ENCODE measurements at places on chromosomes 13 and 19.

GRCh38 chr13:33202644-33203169 is 82.8 kb downstream of the STARD13 start:
- DNase-seq = no peak

- no peak for DNase-seq
Observed at GRCh38 chr19:2087621-2088100, 8.5 kb downstream of the MOB3A start.

GRCh38 chr13:80894917-80895316 is 554.0 kb upstream of the SPRY2 start:
- no peak for DNase-seq

DNA sequence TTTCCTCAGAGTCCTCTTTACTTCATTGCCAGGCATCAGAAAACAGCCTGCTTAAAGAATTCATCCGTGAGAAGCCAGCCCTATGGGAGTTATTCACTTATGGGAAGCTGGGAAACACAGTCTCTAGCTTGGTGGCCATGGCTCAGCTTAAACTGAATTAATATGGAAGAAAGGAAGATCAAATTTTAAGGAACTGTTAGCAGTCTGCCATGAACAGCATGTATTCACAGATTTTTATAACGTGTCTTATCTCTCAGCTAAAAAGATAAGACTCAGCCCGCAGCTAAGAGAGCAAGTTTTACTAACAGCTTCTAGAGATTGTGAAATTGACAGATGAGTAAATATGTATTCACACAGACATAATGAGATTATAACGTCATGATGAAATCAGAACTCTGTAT is 253.7 kb upstream of the RXFP2 start:
- DNase-seq = no peak

- no peak for DNase-seq
Observed at GRCh38 chr19:35206379-35206778, 22.2 kb downstream of the FAM187B start.

Data from AG09309 (cell line).